ENCODE measurements at places on chromosomes 7 and 10.

- no peak for DNase-seq
Measured at GRCh38 chr7:21514062-21514461, 28.8 kb upstream of the DNAH11 start.

DNA sequence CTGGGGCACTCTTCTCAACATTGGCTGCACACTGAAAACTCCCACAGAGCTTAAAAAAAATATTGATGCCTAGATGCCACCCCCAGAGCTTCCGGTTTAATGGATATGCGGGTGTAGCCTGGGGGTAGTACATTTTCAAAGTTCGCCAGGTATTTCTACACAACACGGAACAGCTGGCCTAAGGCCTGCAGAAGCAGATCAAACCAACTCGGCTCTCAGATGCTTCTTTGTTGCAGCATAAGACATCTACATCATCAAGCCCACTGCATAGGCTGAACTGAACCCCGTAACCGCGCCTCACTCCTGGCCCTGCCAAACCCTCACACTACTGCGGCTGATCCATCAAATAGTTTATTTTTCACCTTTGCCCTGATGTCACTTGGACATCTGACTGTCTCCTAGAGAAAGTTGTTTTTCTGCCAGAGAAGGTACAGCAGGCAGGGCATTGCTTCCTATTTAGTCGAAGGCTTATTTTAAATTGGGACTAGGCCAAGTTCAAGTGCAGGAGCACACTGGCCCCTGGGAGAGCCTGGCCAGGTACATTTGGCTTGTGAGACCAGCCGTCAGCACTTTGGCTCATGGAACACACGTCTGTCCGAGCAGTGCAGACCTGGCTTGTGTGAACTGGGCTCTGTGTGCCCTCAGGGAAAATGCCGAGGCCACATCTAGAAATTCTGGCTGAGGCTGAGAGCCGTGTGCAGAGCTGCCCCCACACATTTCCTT is 113.3 kb downstream of the TACC2 start:
- DNase-seq, result no peak

GRCh38 chr7:84916161-84916560 is 270.7 kb downstream of the SEMA3D start:
- DNase-seq, result no peak

DNA sequence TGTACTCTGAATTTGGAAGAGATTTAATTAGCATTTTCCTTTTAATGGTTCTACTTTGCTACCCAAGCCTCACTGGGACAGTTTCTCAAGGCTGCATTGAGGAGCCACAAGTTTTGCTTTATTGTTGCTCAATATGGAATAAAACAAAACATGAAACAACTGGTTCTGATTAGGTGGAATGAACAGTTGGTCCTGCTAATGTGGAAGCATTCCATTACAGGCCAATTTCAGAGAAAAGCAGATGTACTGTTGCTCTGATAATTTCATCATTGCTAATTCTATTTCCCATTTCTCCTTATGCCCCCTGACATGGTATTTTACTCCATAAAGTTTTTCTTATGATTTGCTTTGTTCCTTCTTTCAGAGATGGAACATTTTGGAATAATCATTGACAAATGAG is 66.0 kb upstream of the PAPSS2 start:
- no peak for DNase-seq

DNA sequence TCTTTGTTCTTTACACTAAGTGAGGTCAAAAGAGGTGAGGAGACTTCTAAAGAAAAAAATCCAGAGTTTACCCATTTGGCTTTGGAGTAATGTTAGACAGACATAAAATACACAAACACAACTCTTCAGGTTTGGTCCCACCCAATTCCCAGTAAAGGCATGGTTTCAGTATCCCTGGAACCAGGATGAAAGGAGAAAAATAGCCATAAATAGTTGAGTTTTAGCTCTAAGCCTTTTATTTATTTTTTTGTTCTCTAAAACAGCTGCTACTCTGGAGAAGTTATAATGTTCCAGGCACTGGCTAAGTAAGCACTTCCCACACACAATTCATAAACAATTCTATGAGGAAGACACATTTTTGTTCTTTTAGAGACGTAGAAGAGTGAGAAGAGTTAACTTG is 4.0 kb downstream of the ABCB1 start:
- no peak for DNase-seq

DNA sequence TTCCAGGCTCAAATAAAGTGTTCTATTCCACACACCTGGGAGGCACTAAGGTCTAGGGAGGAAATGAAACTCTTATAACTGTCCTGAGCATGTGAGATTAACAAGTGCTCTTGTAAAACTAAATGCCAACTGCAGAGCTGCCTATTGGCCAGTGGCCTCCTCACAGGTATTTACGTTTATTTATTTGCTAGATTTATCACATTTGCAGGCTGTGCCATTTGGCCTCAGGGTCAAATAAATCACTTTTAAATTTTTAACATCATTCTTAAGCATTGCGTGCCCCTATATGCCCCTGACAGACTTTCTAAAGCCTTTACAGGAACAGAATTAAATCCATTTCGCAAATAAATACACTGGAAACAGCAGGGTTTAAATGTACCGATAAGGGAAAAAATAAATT is 381.8 kb upstream of the NFE2L3 start:
- no peak for DNase-seq

DNA sequence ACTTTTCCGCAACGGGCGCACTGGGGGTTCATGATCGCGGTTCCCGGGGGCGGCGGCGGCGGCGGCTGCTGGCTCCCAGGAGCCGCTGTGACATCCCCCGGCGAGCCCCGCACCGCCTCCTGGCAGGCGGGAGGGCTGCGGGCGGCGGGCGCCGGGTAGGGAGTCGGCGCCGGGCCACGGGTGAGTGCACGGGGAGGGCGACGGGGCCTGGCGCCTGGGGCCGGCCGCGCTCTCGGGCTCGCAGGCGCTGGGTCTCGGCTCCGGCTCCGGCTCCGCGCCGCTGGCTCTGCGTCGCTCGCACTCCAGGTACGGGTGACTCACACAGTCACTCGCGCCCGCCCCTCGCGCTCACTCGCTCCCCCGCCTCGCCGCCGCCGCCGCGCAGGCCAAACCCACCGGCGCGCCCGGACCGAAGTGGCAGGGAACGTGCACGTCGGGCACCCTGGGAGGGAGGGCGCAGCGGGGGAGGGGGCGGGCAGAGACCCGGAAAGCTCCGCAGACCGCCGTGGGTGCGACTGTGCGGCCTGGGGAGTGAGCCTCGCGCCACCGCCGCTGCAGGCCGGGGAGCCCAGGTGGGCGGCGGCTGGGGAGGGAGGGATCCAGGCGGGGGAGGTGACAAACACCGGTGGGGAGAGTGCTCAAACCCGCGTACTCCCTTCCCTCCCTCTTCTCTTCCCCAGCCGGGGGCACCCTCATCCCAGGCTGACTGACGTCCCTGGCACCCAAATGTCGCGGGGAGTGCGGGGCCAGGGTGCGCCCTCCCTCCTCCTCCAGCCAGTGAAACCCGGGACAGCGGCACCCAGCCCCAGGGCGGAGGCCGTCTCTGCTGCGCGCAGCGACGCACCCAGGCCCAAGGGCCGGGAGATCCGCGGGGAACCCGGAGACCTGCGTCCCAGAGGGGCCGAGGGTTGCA is 276.9 kb upstream of the NEBL start:
- DNase-seq, result peak; percentile 32

DNA sequence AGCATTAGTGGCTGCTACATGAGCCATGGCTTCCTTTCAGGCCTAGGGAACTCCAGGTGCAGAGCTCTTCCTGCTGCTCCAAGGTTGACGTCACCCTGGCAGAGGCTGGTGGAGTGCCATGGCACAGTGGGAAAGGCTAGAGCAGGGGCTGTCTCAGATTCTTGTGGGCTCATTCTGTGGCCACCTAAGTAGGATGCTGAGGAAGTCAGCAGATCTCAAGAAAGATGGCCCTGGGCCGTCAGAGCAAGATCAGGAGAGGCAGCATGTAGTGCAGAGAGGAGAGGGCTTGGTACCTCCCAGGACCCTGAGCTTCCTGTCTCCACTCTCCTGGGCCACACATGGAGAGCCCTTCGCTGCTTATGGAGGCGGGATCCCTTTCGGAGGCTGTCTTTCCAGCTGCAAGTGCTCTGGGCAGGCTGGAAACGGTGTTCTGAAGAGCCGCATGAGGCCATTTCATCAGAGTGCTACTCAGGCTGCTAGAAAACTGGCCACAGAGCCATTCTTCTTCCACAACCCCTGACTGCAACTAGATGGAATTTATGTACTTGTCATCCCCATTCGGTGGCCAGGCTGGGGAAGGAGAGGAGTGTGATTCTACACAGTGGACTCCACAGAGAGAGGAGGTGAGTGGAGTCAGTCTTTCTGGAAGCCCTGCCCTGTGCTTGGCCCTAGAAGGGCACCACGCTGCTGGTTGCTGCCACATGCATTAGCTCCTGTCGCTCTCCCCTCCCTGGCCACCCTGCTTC is 304.2 kb downstream of the RPS24 start:
- no peak for DNase-seq

DNA sequence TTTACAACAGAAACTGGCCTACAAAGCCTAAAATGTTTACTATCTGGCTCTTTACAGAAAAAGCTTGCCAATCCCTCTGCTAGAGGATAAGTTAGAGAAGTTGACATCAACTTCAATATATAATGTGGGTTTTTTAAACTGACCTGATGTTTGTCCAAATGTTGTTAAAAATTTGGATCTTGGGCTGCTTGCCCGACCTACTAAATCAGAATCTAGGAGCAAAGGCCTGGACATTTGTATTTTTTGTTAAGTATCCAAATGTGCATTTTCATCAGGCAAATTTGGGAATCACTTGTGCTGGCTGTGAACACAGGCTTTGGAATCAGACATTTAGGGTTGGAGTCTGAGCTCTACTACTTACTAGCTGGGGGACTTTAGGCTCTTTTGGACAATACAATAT is 252.7 kb upstream of the CSTF2T start:
- no peak for DNase-seq

- no peak for DNase-seq
Measured at GRCh38 chr7:152338561-152338960, 97.2 kb downstream of the KMT2C start.

GRCh38 chr7:78742694-78743093 is 710.8 kb downstream of the MAGI2 start:
- no peak for DNase-seq

DNA sequence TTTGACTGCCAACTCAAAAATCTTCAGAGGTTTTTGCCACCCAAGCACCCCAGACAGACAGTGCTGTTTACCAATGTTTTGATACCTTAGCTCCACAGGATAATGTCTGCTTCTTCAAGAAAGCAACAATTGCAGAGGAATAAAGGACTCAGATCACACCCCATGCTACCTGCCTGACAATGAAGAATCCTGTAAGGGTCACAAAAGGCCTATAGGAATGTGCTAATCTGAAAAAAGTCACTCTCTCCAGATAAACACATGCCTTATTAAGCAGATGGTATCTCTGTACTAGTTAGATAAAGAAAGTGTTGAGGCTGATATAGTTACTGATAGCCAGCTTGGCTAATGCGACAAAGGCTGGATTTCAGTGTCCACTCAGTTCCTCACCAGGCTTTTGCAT is 1076.7 kb upstream of the SORCS1 start:
- DNase-seq, result no peak

DNA sequence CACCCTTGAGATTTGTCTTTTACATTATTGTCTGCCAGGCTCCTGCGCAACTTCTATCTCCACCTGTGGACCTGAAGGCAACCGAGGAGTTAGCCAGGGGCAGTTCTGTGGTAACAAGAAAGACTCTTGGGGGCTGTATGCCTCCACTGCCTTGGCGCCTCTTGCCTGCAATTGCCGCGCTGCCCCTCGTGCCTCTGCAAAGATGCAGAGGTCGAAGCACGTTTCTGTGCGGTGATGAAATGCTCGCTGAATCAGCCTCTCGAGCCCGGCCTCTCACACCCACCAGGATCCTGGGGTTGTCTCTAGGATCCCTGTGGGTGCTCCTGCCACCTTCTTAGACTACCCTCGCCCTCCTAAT is 486 bp upstream of the LHFPL3 start:
- no peak for DNase-seq

- no peak for DNase-seq
Measured at GRCh38 chr10:29105516-29106215, 183.2 kb upstream of the LYZL1 start.

DNA sequence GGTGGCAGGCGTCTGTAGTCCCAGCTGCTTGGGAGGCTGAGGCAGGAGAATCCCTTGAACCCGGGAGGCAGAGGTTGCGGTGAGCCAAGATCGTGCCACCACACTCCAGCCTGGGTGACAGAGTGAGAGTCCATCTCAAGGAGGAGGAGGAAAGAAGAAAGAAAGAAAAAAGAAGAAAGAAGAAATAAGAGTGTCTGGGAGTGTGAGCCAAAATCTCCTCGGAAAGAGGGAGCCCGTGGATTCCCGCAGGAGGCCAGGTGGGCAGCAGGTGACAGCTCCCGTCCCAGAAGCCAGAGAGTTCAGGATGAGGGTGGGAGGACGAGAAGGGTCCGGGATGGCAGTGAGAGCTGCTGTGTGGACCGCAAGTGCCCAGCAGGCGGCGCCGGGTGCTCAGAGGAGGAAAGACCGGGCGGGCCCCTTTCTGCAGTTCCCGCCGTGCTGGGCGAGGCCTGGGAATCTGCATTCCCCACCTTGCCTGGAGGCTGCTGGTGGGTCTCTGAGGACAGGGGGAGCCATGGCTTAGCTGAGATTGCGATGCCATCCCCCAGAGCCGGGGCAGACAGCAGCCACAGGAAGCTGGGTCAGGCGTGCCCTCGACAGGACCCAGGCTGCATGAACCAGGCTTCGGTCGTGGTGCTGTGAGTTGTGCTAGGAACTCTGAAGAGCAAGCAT is 17.1 kb upstream of the AMZ1 start:
- DNase-seq, result peak; percentile 55

DNA sequence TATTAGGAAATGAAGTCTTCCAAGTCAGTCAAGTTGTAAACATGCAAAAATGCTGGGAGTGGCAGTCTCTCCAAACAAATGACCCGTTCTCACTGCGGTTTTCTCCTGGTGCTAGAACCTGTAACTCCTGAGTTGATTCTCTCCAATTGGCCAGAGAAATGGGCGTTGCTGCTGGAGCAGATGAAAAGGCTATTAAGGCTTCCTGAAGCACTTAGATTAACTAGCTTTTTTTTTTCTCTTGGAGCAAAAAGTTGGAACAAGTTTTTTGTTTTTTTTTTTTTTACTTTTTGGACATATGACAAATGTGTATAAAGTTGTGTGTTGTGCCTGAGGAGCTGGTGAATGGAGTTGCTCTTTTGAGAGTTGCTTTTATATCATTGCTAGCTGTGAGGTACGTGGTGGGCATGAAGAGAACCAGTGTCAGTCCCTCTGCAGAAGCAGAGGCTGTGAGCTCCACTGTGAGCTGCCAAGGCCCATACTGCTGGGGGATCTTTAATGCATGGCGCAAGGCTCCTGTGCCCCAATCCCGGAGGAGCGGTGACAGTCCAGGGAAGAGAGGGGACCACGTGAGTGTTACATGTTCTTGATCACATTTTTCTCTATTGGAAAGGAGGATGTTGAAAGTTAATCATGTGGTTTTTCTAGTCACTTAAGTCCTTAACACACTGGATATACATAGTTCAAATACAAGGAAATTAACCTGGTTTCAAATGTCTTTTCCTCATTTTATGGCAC is 393.6 kb upstream of the GALNT17 start:
- DNase-seq, result no peak

All from stimulated activated CD8-positive, alpha-beta memory T cell treated with anti-CD3 and anti-CD28 coated beads, Interleukin-7, amount 100 ng/mL, for 48 hours (primary cell).